Eye (tissue), 1 donor: ENCODE measurements at places on chromosomes 6 and 20.

GRCh38 chr20:29497261-29497671 lies 1760.2 kb upstream of the DEFB115 start:
- DNase-seq = peak; percentile 3

- no peak for DNase-seq
Observed at GRCh38 chr6:153003366-153003690, 819 bp upstream of the MTRF1L start.

DNA sequence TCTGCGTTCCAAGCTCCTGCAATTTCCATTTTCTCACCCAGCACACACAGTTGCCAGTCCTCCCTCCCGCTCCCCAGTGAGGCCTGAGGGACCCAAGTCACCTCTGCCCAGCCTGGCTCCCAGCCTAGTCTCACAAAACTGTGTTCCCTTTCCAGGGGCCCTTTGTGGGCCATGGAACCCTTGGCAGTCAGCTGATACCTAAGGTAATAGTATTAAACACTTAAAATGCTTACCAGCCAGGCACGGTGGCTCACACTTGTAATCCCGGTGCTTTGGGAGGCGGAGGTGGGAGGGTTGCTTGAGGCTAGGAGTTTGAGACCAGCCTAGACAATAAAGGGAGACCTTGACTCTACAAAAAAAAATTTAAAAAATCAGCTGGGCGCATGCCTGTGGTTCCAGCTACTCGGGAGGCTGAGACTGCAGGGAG lies 3.2 kb upstream of the RBM38 start:
- no peak for DNase-seq

- DNase-seq = no peak
Observed at GRCh38 chr6:73200735-73201134, 24.6 kb downstream of the KHDC1L start.

DNA sequence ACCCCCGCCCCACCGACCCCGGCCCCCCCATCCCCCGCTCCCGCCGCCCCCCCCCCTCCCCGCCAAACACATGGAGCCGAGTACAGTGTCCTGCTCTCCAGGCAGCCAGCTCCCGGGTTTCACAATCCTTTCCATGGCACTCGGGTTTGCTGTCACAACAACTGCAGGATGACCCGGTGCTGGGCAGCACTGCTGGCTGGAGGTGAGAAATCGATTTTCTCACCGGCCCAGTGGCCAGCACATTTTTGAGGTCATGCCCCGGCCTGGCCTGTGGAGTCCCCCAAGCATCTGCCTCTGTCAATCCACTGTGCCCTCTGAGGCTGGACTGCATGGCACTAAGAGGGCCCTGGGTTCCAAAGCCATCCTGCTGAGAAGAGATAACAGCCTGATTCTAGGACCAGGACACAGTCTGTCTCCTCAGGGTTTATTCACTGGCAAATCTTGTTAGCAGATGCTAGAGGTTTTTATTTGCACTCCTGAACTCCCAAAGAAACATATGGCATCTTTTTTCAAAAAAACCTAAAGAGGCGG lies 129.5 kb downstream of the NFATC2 start:
- no peak for DNase-seq

DNA sequence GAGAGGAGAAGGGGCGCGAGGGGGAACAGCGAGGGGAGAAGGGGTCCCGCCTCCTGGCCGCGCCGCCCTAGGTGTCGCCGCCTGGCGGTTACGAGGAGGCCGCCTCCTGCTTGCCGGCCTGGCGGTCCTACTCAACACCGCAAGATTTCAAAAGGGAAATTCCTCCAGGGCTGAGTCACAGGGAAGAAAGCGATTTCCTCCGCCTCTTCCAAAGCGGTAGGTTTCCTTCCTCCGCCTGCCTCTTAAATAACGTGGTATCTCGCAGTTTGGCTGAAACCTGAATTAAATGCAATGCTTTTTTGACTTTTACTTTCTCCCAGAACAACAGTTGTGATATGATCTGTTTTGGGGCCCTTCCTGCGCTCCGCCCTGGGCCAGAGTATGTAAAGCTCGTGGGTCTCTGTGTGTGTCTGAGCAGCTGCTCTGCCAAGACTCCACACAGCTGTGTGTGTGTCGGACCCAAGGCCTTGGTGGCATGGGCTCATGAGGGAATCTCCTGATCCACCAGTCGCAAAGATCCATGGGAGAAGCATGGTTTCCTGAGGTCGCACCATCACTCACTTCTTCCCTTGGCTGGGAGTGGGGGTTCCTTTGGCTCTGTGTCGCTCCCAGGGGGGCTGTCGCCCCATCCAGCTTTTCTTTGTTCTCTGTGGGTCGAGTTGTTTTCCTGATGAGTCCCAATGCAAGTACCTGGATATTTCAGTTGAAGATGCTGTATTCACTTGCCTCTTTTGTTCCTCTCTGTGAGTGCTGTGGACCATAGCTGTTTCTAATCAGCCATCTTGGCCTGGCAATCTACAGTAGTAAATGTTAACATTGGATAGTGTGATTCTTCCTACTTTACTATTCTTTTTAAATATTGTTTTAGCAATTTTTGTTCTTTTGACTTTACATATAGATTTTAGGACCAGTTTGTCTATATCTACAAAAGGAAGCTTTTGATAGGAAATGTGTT lies 31.6 kb upstream of the NOTCH4 start:
- DNase-seq = peak; percentile 91

- no peak for DNase-seq
Observed at GRCh38 chr20:6473197-6473596, 294.3 kb upstream of the BMP2 start.

- DNase-seq = no peak
Observed at GRCh38 chr20:40826699-40827098, 137.7 kb upstream of the MAFB start.

DNA sequence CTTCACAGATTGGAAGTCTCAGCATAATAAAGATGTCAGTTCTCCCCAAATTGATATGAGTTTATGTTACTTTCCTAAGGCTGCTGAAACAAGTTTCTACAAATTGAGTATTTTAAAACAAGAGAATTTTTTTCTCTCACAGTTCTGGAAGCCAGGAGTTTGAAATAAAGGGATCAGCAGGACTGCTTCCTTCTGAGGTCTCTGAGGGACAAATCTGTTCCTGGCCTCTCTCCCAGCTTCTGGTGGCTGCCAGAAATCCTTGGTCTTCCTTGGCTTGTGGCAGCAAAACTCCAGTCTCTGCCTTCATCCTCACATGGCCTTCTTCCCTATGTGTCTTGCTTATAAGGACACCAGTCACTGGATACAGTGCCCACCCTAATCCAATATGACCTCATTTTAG lies 136.1 kb downstream of the TFAP2A start:
- DNase-seq = no peak

DNA sequence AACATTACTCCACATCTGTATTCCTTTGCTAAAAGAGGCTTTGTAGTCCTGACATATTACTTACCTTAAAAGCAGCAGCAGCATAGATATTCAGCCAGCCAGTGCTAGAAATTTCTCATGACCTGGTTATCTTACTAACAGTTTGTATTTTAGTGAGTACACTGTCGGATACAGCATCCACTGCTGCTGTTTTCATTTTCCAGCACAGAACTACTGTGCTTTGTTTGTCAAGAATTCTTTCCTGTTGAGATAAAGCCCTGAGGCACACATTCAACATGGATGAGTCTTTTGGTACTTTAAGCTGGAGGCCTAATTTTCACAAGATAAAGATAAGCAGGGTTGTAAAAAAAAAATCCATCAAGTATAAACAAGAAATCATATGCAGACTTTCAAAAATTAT lies 311.2 kb upstream of the OPRM1 start:
- DNase-seq = no peak
